ENCODE measurements at places on chromosomes 7 and 10. TPM values are rescaled to one million over a fixed set of nuclear protein-coding genes. Genes with fewer than 3 reads are reported as not detected.

DNA sequence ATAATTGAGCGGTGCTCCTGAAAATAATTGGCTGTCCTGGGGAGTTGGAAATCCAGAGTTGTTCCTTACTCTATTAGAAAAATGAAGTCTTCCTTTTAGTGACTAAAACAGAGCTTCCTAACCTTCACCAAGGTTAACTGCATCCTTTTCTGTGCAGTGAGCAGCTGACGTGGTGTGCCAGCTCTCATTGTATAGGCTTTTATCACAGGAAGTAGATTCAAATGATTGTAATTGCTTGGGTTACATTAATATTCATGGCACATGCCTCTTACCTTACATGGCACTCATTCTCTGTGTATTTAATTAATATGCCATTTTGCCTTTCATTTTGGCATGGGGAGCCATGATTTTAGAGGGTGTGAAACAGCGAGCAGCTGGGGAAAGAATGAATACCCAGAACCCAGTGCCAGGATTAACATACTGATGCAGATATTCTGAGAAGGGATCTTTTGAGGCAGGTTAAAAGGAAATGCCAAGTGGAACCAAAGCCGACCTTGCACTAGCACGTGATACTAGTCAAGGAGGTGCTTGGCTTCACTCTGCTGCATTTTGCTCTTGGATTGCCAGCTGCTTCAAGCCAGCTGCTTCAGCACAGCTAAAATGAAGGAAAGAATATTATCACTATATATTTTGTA is 115.3 kb downstream of the ST7 start:
- no peak for DNase-seq

GRCh38 chr10:132726951-132727350 is 59.0 kb downstream of the NKX6-2 start:
- no peak for DNase-seq

- DNase-seq: no peak
Measured at GRCh38 chr7:94655126-94655847, 646 bp downstream of the SGCE start.

DNA sequence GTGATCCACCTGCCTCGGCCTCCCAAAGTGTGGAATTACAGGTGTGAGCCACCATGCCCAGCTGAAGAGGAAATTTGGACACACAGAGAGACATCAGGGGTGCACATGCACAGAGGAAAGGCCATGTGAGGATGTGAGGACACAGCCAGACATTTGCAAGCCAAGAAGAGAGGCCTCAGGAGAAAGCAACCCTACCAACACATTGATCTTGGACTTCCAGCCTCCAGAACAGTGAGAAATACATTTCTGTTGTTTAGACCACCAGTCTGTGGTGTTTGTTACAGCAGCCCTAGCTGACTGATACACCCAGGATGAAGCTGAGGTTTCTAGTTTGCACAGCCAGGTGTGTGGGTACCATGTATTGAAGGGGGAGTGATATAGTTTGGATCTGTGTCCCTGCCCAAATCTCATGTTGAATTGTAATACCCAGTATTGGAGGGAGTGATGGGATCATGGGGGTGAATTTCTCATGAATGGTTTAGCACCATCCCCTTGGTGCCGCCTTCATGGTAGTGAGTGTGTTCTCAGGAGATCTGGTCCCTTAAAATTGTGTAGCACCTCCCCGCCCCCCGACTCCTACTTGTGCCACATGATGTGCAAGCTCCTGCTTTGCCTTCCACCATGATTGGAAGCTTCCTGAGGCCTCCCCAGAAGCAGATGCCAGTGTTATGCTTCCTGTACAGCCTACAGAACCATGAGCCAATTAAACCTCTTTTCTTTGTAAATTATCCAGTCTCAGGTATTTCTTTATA is 64.7 kb upstream of the DUSP5 start:
- DNase-seq: no peak

- no peak for DNase-seq
Measured at GRCh38 chr10:76049581-76050290, 618.3 kb downstream of the LRMDA start.

DNA sequence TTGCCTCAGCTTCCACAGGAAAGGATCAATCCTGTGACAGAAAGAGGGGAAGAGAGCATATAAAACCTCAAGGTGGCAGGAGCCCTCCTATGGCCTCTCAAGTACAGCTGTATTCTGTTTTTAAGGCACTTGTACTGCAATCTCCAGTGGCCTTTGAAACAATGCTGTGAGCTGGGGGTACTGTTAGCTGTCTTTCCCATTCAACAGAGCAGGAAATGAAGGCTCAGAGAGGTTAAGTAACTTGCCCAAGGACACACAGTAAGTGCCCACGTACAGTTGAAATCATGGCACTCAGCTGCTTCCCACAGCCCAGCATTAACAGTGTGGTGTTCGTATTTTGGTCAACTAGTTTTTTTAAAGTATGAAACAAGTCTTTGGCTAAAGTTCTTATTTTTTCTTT is 34.0 kb downstream of the DUSP5 start:
- no peak for DNase-seq

DNA sequence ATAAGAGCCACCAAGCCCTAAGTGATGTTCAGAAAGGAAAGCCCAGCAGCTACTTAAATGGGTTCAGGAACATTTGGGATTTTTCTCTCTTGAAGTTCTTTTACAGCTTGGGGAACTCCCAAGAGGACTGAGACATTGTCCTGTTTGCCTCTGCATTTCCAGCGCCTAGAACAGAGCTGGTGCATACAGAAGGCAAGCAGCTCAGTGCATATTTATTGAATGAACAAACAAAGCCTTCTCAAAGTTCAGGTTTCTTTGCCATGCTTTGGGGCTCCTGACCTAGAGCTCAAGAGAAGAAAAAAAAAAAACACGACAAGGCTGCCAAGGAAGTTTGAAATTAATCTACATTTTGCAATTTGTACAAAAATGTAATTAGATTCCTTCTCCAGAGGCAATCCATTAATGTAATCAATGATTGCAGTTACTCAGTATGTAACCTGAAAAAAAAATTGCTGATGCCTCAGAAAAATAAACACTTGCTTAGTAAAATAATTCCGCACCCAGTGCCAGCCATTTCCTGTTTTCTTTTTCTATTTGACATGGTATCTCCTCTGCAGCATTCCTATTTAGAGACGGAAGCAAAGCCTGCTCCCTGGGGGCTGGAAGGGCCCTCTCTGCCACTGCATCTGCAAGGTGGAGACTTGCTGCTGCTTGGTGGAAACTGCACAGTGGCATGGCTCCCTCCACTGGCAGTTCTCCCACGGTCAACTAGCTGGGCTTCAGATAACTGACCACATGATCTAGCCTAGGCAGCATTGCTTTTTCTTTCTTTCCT is 157.3 kb downstream of the TMEM178B start:
- no peak for DNase-seq

GRCh38 chr7:93231259-93231658 is 907 bp upstream of the VPS50 start:
- DNase-seq: no peak

GRCh38 chr7:107815254-107815882 is 12.3 kb upstream of the SLC26A3 start:
- DNase-seq: no peak

GRCh38 chr10:60536529-60537114 is 146.9 kb upstream of the ANK3 start:
- DNase-seq: peak; percentile 7

DNA sequence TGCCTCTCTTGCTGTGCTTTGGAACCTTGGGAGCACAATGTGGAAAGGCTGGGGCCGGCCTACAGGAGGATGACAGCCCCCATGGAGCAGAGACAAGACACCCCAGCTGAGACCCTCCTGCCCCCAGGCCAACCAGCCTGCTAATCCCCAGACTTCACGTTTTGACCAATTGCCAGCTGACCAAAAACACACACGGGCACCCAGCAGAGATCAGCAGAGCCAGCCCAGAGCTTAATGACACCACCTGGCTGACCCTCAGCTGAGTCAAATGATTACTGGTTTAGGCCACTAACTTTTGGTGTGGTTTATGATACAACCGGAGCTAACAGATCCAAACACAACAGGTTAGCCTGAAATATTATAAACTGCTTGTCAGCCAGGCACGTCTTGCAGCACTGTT is 111.2 kb upstream of the KIF5B start:
- no peak for DNase-seq

GRCh38 chr7:140217750-140218501 is 41.1 kb upstream of the KDM7A start:
- no peak for DNase-seq

DNA sequence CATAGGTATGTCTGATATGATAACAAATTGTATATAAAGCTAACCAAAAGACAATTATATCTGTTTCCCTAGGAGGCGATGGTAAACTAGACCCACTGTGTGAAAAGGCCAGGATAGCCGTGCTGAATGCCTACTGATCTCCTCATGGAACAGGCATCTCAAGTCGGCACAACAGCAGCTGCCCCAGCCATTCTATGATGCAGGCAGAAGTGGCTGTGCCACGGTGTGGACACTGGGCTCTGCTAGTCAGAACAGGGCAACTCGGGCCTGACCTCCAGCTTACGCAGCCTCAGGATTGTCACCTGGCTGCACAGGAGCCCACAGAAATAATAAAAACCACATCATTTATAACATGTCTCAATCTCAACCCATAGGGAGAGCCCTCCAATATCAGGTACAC is 15.0 kb downstream of the C10orf53 start:
- no peak for DNase-seq

GRCh38 chr10:79397051-79397450 is 48.4 kb downstream of the ZCCHC24 start:
- DNase-seq: no peak

GRCh38 chr7:38154278-38154677 is 23.8 kb upstream of the STARD3NL start:
- no peak for DNase-seq

- no peak for DNase-seq
Measured at GRCh38 chr7:97039374-97040065, 14.9 kb upstream of the DLX5 start.

- DNase-seq: no peak
Measured at GRCh38 chr7:105974471-105974870, 11.4 kb downstream of the CDHR3 start.

DNA sequence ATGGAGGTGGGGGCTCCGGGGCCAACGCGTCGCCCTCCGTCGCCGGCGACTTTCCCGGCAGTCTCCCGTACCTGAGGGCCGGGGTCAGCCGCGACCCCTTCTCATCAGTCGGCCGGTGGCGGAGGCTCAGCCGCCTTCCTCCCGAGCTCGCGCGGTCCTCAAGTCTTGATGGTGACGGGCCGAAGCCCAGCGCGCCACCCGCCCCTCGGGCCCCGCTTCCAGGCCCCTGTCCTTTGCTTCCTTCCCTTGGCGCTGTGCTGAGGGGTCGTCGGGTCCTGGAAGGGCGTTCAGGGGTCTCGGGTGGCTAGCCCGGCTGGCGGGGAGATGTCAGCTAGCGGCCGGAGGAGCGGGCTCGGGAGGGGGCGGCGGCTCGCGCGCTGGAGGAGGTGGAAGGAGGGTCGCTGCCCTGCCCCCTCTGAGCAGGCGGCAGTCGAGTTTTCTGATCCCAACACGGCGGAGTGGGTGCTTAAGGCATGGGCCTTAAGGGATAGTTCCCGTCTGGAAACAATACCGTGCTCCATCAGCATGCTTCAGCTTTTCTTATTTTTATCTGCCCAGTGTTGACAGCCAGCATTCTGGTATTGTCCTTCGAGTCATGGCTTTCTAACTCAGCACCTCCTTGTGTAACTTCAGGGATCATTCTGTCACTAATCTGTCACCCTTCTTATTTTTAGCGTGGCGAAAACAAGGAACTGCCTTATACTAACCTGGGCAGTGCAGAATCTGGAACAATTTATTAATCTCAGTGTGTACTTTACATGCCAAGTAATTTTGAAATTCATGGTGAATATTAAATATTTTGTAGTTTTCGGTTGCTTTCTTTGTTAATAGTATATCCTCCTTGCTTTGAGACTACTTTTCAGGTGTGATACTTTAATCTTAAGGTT is 748 bp downstream of the PHTF2 start:
- peak; percentile 19 for DNase-seq

- DNase-seq: no peak
Measured at GRCh38 chr10:72062382-72062781, 26.0 kb downstream of the SPOCK2 start.

DNA sequence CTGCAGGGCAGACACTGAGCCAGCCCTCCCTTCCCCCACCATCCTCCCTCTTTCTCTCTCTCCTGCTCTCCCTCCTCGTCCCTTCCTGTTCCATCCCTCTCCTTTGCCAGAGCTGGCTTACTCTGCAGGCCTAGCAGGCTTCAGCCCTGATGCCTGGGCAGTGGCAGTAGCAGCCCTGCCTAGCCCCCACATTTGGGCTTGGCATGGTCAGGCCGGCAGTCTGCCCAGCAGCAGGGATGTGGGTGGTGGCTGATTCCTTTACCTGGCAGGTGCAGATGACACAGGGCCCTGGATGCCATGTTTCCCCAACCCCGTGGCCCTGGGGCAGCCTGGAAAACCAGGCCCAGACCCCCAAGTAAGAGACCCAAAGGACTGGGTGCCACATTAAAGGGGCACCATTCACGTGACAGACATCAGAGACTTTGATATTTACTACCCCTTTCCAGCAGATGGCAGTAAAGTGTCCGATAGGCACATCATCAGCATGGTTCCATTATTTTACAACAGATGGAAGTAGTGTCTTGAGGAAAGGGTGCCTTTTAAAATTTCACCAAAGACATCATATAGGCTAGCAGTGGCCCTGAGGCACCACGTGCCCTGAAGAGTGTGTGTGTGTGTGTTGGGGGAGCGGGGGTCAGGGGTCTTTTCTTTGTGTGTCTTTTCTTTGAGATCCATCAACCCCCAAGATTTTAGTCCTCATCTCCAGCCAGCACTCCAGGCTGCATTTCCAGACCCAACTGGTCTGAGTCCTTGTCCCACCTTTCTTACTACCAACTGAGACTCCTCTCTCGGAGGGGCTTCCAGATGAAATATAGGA is 5.9 kb downstream of the KCP start:
- peak; percentile 53 for DNase-seq

- DNase-seq: no peak
Measured at GRCh38 chr7:51033727-51034520, 251.2 kb upstream of the GRB10 start.

- no peak for DNase-seq
Measured at GRCh38 chr7:17492437-17492836, 194.0 kb downstream of the AHR start.

DNA sequence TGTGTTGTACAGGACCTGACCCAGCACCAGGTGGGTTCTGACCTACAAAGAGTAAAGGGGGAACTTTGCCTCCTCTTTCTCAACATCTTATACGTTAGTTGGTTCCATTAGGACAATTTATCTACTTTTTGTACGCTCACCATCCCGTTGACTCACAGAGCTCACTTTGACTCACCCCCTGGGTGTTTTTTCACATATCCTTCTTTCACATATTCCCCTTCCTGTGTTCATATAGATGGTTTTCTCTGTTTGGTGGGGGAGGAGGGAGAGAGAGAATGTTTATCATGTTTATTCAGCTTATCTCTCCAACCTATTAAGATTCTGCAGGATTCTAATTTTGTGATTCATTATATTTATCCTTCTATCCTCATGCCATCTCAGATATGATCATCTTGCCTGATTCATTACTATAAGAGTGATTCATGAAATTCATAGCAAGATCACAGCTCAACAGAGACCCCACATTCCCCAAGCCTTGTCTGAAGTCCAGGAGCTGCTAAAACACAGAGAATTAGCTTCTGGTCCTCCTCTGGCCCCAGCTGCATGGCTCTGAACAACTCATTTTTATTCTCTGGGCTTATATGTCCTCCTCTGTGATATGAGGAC is 37.2 kb downstream of the PRSS2 start:
- peak; percentile 61 for DNase-seq

Gene ELN
- not detected for total RNA-seq

Gene DBF4
- total RNA-seq: 68.8 TPM

Gene WDFY4
- total RNA-seq: 0.40 TPM

Gene UPK3B
- total RNA-seq: 1.3 TPM

Gene SUFU
- 14.2 TPM for total RNA-seq

Gene PRKCQ
- 69.5 TPM for total RNA-seq

Gene COA1
- total RNA-seq: 44.8 TPM

Gene GRM3
- not detected for total RNA-seq

All from activated CD4-positive, alpha-beta T cell treated with anti-CD3 and anti-CD28 coated beads, Interleukin-2, amount 10 ng/mL, durations not matched to agents 7 days and 5 days (primary cell).